ENCODE measurements at places on chromosomes 3 and 15. TPM values are rescaled to one million over a fixed set of nuclear protein-coding genes. Genes with fewer than 3 reads are reported as not detected.

DNA sequence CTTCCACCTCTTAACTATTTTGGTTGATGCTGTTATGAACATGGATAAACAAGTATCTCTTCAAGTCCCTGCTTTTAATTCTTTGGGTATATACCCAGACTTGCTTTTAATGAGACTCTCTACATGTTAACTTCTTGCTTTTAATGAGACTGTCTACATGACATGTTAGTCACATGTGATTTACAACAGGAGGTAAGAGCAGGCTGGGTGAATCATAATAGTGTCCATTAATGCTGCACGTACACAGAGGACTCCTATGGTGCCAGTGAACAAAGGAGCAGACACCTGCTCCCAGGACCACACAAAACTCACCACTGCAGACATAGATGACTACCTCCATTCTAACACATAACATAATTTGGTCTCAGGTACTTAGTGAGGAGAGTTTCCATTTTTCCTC is 273.4 kb upstream of the NSMCE3 start:
- DNase-seq, result no peak
- H3K36me3 ChIP-seq, result no peaks in the 10 kb centered on the region
- no peak overlapping the region for H3K4me3 ChIP-seq
- no peaks in the 10 kb centered on the region for H3K27me3 ChIP-seq
- H3K4me1 ChIP-seq, result no peaks in the 10 kb centered on the region

GRCh38 chr3:40124918-40125317 is 184.6 kb upstream of the EIF1B start:
- no peak overlapping the region for H3K4me3 ChIP-seq
- no peaks in the 10 kb centered on the region for H3K27me3 ChIP-seq
- no peaks in the 10 kb centered on the region for H3K36me3 ChIP-seq
- no peaks in the 10 kb centered on the region for H3K4me1 ChIP-seq
- DNase-seq, result no peak

ISLR2 gene
- total RNA-seq, result 0.08 TPM

ITGB5 gene
- 0.40 TPM for total RNA-seq
